ENCODE measurements at places on chromosomes 6 and 20. TPM values are rescaled to one million over a fixed set of nuclear protein-coding genes. Genes with fewer than 3 reads are reported as not detected.

DNA sequence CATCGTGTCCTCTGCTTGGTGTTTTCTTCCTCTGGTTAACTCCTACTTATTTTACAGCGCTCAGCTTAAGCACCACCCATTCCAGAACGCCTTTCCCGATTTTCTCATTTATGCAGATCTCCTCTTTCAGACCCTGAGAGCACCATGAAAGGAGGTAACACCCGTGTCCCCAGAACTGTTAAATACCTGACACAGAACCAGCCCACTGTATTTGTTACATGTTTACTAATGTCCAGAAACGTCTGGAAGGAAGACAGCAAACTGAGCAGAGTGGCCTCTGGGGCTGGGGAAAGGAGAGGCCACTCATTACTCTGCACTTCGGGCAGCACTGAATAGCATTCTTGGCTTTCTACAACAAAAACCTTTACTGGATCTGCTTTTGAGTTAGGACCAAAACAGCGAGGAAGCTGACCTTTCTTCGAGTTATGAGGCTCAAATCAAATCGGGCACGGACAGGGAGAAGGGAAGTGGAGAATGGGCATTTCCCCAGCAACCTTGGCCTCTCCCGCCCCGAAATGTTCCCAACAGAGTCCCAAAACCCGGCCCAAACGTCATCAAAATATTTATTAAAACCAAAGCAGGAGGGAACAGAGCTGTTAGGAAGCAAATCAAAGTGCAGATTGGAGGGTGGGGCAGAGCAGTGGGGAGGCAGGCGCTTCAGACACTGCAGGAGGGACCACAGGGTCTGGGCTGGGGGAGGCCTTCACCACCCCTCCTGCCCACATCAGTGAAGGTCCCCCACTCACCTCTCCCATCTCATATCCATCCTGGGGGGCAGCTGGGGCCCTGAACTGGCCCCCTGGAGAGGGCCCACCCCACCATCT lies 1.1 kb upstream of the NECAB3 start:
- no peak overlapping the region for H3K4me3 ChIP-seq
- H3K27me3 ChIP-seq = no peaks in the 10 kb centered on the region
- no peak overlapping the region for H3K27ac ChIP-seq
- no peaks in the 10 kb centered on the region for H3K36me3 ChIP-seq
- DNase-seq = no peak

GRCh38 chr6:122423734-122424133 lies 24.3 kb downstream of the HSF2 start:
- no peaks in the 10 kb centered on the region for H3K27me3 ChIP-seq
- H3K4me1 ChIP-seq = no peaks in the 10 kb centered on the region
- DNase-seq = no peak

GRCh38 chr6:121443971-121444541 lies 8.6 kb downstream of the GJA1 start:
- no peaks in the 10 kb centered on the region for H3K36me3 ChIP-seq
- H3K4me3 ChIP-seq = no peak overlapping the region
- no peak for DNase-seq
- H3K4me1 ChIP-seq = no peaks in the 10 kb centered on the region
- peaks cover 5% of the 10 kb centered on the region for H3K27me3 ChIP-seq

GRCh38 chr6:168746013-168746412 lies 305.0 kb downstream of the SMOC2 start:
- H3K27ac ChIP-seq = no peak overlapping the region

DNA sequence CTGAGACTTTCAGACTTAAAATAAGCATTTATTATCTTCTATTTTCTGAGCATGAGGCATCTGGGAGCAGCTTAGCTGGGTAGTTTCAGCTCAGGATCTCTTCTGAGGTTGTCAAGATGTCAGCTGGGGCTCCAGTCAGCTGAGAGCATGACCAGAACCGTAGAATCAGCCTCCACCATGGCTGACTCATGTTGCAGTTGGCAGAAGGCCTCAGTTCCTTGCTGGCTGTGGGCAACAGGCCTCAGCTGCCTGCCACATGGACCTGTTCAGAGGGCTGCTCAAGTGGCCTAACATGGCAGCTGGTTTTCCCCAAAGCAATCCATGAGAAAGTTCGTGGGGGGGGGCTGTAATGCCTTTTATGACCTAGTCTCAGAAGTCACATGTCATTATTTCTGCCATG lies 142.3 kb downstream of the LY86 start:
- no peak overlapping the region for H3K4me3 ChIP-seq
- H3K27me3 ChIP-seq = no peaks in the 10 kb centered on the region
- no peaks in the 10 kb centered on the region for H3K4me1 ChIP-seq
- H3K27ac ChIP-seq = no peak overlapping the region
- H3K36me3 ChIP-seq = no peaks in the 10 kb centered on the region
- no peak for DNase-seq

- no peak overlapping the region for H3K4me3 ChIP-seq
- H3K4me1 ChIP-seq = no peaks in the 10 kb centered on the region
- peaks cover 11% of the 10 kb centered on the region for H3K27me3 ChIP-seq
- no peak for DNase-seq
- no peaks in the 10 kb centered on the region for H3K36me3 ChIP-seq
- no peak overlapping the region for H3K27ac ChIP-seq
Observed at GRCh38 chr6:7578931-7579330, 11.1 kb upstream of the SNRNP48 start.

- H3K4me3 ChIP-seq = no peak overlapping the region
- H3K27me3 ChIP-seq = no peaks in the 10 kb centered on the region
- H3K27ac ChIP-seq = peak overlapping the region; percentile 11
- DNase-seq = no peak
- H3K4me1 ChIP-seq = peaks cover 100% of the 10 kb centered on the region
Observed at GRCh38 chr6:142883011-142883410, 62.0 kb downstream of the HIVEP2 start.

The CNR1 gene
- not detected for total RNA-seq

The REM1 gene
- total RNA-seq = not detected

The HLA-DOB gene
- 1.1 TPM for total RNA-seq

The THBS2 gene
- not detected for total RNA-seq

The SMPDL3A gene
- not detected for total RNA-seq

Measured in CD4-positive, alpha-beta memory T cell (primary cell).